ENCODE measurements at places on chromosomes 3 and 15. TPM values are rescaled to one million over a fixed set of nuclear protein-coding genes. Genes with fewer than 3 reads are reported as not detected.

DNA sequence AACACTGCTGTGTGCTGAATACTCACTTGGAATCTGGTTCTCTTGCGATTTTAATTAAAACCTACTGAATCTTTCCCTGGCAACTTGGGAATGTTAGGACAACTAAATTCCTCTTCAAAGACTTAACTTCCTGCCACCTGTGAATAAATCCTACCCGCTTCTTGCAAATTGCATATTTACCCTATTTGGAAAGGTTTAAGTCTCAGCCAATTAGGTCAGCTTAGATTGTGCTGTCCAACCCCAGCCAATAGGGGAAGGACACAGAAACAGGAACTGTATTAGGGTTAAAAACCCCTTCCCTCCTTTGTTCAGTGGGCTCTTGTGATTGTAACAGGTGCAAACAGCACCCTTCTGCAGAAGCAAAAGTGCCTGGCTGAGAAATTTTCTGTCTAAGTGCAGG, 38.6 kb upstream of the FSTL1 start:
- DNase-seq = no peak

- DNase-seq = no peak
These were observed 1.1 kb downstream of the DCUN1D1 start for GRCh38 chr3:182979103-182979673.

ECE2 gene
- not detected for polyA plus RNA-seq

DNA sequence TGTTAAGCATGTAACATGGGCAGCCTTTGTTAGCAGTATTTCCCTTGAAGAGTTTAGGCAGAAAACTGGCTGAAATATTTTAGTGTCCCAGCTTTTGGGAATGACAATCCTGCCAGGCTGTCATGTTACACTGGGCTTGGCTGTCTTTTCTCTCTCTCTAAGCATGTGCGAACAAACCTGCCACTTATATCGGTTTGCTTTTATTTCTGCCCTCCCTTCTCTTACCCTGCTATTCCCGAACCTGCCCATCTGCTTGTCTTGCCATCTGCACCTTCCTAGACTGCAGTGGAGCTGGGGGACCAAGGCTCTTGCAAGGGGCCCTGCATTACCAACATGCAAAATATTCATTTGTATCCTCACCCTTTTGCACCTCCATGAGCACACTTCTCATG, 339.6 kb downstream of the EPHB1 start:
- no peak for DNase-seq

GRCh38 chr3:55339819-55340218, 147.3 kb downstream of the WNT5A start:
- DNase-seq = no peak
